ENCODE measurements at places on chromosomes 5 and 9.
A peak's percentile ranks its signal among the peaks of the same experiment; 100 is the strongest.

GRCh38 chr5:150034662-150035061 is 34.1 kb downstream of the HMGXB3 start:
- no peak for DNase-seq

- peak; percentile 90 for DNase-seq
These were observed 95.4 kb upstream of the PRDM9 start for GRCh38 chr5:23411994-23412393.

- no peak for DNase-seq
These were observed 81.3 kb downstream of the ST8SIA4 start for GRCh38 chr5:100821751-100822150.

DNA sequence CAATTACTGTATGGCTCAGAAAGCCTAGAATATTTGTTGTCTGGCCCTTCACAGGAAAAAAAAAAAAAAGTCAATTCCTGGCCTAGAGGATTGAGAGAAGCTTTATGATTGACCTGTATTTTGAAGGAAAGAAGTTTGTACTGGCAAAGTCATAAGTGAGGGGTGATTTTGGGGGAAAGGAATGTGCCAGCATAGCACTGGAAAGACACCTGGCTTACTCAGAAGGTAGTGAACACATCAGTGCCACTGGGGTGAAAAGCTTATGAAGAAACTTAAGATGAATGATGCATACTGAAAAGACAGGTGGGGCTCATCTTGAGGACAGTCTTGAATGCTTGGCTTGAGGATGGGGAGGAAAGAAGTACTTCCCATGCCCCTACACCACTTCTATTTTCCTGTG is 127.9 kb upstream of the RASA1 start:
- peak; percentile 40 for DNase-seq

GRCh38 chr5:181235323-181235688 is 8.4 kb downstream of the RACK1 start:
- no peak for DNase-seq

- DNase-seq = no peak
These were observed 44.7 kb upstream of the SLC30A5 start for GRCh38 chr5:69049151-69049550.

DNA sequence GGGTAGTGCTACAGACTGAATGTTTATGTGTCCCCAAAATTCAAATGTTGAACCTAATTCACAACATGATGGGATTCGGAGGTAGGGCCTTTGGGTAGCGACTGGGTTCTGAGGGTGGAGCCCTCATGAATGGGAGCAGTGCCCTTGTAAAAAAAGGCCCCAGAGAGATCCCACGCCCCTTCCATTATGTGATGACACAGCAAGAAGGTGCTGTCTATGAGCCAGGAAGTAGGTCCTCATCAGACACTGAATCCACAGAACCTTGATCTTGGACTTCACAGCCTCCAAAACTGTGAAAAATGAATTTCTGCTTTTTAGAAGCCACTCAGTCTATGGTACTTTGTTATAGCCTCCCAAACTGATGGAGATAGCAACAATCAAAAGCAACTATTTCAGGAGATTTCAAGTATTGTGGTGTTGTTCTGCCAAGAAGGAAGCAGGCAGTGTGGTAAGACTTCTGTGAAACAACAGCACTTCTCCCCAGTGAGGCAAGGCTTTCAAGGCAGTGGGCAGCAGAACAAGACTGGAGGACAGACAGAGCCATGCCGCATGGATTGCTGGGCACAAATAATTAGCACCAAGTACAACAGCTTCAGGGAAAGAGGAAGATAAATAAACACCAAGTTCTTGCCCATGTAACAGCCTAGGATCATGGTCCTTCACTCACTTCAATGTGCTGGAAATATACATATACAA is 76.1 kb downstream of the OR2K2 start:
- DNase-seq = no peak
